Peyer's patch (tissue), 4 donors: ENCODE measurements at places on chromosomes 11 and 22. TPM values are rescaled to one million over a fixed set of nuclear protein-coding genes. Genes with fewer than 3 reads are reported as not detected.

C11orf21 gene
- 1.1 TPM for total RNA-seq

PLAAT3 gene
- total RNA-seq: 17.3 TPM

CRYBB2 gene
- not detected for total RNA-seq

TP53I11 gene
- 63.0 TPM for total RNA-seq

TMA7B gene
- total RNA-seq: not detected

FGF3 gene
- total RNA-seq: not detected

CECR2 gene
- 0.85 TPM for total RNA-seq

PRAME gene
- total RNA-seq: not detected

OR2D2 gene
- not detected for total RNA-seq

BLID gene
- not detected for total RNA-seq
